ENCODE measurements at places on chromosomes 4 and X.

GRCh38 chrX:40144576-40144975, 46.8 kb upstream of the BCOR start:
- no peak for DNase-seq

DNA sequence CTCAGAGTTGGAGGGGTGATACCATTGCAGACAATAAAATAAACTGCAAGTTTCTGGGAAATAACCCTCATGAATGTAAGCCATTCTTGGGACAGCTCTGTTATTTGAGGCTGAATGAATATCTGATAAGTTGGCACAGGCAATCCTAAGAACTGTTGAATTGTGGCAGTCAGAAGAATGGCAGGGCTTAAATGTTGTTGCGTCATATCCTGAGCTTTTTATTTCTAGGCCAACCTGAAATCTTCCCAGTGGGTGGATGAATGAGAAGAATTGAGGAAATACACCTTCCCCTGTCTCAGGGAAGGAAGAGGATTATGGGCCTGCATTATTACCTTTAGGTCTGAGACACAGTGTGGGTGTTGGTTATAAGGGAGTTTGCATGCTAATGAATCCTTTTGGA, 64.4 kb upstream of the C4orf54 start:
- no peak for DNase-seq

GRCh38 chr4:31923634-31924033, 1203.5 kb downstream of the PCDH7 start:
- DNase-seq = no peak

DNA sequence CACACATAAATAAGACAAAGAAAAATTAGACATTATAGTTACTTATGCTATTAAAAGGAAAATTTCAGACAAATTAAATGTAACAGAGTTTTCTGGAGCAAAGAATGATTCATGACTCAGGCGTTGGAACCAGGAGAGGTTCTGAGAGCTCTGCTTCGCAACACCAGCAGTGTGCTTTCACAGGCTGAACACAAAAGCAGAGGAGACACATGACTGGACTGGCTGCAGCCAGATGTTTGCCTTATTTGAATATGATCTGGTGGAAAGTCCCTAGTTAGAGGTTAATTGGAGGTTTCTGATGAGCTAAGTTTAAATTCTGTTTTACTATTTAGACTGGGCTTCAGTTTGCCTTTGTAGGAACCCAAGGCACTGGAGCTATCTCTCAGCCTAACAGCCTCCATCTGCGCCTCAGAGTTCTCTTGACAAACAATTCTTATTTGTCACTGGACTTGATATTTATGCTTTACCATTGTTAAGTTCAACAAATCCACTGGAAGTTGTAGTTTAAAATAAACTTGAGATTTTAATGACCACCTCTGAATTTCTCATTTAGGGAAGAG, 16.2 kb downstream of the BOD1L1 start:
- no peak for DNase-seq

DNA sequence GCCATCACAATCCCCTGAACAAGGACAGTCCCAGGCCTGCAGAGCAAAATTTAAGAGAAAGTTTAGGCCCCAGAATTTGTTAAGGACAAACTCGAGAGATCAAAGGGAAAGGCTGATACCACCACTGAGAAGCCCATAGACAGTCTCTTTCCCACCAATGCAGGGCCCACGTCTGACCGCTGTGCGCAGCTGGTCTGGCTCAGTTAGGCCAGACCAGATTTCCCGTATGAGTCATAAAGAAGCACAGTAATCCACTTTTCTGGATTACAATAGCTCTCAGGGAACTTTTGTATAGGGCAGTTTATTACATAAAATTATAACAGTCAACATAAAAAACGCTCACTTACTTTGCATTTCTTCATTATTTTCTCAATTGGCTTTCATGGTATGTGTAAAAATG, 259.5 kb downstream of the RCHY1 start:
- DNase-seq = no peak

- no peak for DNase-seq
Observed at GRCh38 chr4:131609039-131609438, 1540.1 kb upstream of the PCDH10 start.

GRCh38 chr4:105992641-105993305, 97.5 kb downstream of the NPNT start:
- no peak for DNase-seq

DNA sequence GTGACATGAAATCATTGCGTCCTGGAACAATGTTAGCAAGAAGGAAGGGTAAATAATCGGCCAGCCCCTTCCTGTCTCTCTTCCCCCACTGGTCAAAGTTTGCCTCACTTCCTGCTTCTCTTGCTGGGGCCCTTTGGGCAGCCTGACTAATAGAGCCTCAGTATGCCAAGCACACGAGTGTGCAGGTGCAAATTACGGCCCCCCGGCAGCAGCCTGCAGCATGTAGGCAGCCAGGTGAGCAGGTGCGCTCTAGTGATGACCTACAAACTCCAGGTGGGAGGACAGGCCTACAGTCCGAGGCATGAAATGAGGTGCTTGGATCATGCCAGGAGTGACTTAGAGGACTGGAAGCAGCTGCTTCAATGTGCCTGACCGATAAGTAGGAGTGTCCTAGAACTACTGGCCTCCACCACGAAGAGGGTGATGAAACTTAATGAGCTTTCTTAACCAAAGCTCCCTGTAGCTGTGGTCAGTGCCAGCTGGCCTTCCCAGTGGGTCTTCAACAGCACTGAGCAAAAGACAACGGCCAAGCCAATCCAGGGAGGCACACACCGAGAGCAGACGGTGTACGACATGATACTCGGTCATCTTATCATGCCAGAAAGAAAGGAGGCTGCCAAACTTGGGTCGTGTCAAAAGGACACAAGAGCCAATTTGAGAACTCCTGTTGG, 26.1 kb upstream of the FAT1 start:
- DNase-seq = no peak

DNA sequence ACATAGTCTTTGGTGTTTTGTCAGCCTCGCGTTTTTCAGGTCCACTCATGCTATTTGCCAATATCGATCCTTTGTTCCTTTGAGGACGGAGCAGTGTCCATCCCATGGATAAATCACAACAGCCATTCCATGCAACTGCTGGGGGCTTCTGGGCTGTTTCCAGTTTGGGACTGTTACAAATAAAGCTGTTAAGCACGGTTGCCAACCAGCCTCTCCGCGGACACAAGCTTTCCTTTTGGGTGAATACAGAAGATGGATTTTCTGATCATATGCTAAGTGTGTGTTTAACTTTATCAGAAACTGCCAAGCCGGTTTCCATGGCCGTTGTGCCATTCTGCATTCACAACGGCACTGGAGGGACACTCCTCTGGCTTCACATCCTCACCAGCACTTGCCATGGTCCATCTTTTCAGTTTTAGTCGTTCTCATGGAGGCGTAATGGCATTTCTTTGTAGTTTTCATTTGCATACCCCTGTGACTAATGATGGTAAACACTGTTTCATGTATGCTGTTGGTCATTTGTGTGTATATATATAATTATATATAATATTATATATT, 67.8 kb downstream of the ABLIM2 start:
- DNase-seq = no peak

- DNase-seq = no peak
Observed at GRCh38 chr4:184978211-184978610, 40.1 kb upstream of the HELT start.

- DNase-seq = no peak
Observed at GRCh38 chr4:61451935-61452334, 251.8 kb downstream of the ADGRL3 start.

DNA sequence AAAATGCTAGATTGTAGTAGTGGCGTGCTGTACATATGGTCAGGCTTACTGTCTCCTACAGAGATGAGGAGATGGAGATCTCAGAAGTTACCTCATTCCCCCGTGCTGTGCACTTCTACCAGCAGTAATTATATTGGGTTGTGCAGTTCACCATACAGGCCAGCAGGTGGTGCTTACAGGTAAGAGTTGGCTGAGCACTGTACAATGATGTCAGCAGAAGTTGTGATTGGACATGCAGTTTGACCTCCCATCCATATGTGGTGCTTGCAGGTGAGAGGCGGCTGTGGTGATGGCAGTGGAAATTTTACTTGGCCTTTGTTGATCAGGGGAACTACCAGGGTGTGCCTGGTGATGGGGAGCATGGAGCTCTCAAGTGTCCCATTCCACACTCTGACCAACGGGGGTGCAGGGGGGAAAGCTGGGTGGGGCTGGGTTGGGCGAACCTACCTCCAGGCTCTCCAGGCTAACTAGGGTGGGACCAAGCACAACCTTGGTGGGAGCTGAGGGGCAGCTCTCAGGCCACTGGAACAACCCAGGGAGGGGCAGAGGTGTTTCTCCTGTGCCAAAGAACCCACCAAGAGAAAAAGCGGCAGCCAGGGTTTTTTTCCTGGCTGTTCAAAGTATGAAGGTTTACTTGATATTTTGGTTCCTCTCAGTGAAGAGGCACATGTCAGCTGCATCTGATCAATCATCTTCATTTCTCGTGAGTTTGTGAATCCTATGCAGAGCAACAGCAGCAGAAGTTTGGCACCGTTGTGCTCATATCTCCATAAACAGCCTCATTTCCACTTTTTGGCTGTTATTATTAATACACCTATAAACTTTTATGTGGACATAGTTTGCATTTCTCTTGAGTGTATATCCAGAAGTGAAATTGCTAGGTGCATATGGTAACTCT, 73.8 kb upstream of the FREM3 start:
- peak; percentile 3 for DNase-seq

DNA sequence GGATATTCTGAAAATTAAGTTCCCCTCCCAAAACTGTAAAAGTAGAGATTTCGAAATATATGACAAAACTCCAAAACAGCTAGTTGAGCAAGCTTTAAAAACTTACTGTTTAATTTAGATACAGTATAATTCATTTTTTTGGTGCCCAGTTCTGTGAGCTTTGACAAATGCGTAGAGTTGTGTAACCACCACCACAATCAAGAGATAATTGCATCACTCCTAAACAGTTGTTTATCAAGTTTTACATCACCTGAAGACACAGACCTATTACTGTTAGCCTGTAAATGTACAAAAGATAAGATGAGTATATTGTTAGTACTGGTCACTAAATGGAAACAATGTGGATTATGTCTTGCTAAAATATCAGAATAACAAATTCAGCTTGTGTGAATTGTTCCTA, 62.3 kb downstream of the ALG13 start:
- no peak for DNase-seq

GRCh38 chr4:1488831-1489638, 82.8 kb upstream of the NKX1-1 start:
- DNase-seq = no peak

GRCh38 chr4:100540131-100540530, 22.3 kb upstream of the EMCN start:
- no peak for DNase-seq

DNA sequence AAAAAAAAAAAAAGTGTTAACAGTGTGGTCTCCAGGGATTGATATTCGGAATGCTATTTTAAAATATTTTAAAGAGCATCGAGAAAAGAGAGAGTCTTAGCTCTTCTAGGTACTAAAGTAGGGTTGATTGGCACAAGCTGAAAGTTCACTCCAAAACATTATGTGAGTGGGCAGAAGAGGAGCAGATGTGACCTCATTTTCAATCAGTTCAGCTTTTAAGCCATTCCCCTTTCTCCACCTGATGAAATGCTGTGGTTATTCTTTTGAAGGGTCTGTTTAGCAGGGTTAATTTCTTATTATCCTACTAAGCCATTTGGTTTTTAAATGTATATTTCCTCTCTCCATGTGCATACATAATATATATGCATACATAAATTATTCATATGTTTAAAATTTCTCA, 69.2 kb downstream of the GALNT7 start:
- no peak for DNase-seq

GRCh38 chrX:119505945-119506344, 37.7 kb downstream of the SLC25A5 start:
- DNase-seq = no peak

GRCh38 chr4:152256996-152257395, 278.9 kb downstream of the FBXW7 start:
- DNase-seq = no peak

GRCh38 chr4:73631565-73632226, 11.5 kb upstream of the RASSF6 start:
- no peak for DNase-seq

GRCh38 chr4:100894339-100894870, 376.6 kb upstream of the EMCN start:
- DNase-seq = no peak
